ENCODE measurements at places on chromosomes 1 and 21.

DNA sequence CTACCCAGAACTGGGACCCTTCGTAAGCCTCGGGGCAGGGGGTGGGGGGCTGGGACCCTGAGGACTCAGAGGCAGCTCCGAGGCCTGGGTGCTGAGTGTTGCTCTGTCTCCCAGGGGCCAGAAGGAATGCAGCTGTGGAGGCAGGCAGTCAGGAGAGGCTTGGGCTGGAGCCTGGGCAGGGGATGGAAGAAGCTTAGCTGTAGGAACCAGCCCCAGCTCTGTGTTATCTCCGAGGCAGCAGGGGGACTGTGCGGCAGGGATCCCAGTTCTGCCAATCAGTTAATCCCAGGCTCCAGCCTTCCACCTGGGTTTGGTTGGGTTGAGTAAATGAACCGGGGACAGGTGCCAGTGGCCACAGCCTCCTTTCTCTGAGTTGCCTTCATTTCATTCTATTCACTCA lies 8.2 kb upstream of the GRIK3 start:
- DNase-seq = no peak

DNA sequence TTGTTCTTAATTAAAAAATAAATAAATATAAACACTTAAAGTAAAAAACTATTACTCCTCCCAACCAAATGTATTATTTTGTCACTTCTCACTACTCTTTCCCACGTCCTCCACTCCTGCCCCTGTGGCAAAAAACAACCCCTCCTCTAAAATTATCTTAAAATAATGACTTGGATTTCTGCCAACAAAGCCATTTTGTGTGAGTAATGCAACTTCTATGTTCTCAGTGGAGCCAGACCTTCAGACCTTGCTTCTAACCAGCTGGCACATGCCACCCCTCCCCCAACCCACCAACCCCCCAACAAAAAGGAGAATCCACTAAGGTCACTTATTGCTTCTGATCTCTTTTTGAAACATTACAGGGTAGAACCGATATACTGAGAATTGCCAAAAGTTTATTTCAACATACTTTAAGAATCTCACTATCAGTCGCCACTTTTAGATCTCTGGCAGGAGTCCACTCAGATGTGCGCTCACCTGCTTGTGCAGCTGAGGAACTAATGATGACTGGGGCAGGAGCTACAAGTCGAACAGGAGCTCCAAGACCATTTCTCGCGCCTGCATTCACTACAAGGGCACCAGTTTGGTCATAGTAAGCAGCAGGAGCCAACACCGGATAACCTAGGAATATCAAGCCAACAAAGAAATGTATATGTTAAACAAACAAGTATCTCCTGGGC lies 58.3 kb upstream of the SDC3 start:
- no peak for DNase-seq

GRCh38 chr1:2295526-2295925 lies 67.4 kb downstream of the SKI start:
- DNase-seq = no peak

- DNase-seq = no peak
Measured at GRCh38 chr1:244400974-244401373, 50.7 kb downstream of the ADSS2 start.
